ENCODE measurements at places on chromosomes 7 and 10.

- no peak for DNase-seq
Measured at GRCh38 chr10:42991442-42992098, 85.3 kb upstream of the RET start.

DNA sequence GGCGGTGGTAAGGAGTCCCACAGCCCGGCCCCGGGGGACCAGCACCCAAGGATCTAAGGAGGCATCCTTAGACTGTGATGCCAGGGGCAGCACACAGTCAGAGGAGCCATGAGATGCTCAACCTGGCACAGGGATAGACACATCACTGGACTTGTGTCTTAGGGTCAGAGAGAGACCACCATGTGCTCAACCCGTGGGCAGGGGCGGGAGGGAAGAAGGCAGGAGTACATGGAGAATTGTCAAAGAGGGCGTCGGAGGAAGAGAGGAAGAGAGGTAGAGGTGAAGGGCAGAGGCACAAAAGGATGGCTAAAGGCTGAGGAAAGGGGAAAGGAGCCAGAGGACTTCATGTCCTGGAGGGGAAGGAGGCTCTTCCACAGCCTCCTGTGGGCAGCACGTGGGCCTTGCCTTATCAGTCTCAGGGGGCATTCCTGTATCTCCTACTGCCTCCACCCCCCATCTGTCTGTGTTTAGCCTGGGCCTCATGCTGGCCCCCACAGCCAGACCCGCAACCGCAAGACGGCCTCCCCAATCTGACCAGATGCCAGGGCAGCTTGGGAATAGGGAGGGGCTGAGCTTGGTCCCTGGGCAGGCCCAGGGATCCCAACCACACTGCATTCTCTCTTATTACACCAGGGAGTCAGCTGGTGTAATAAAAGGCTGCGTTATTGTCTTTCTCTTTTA lies 2.2 kb downstream of the ADCY1 start:
- DNase-seq: no peak

DNA sequence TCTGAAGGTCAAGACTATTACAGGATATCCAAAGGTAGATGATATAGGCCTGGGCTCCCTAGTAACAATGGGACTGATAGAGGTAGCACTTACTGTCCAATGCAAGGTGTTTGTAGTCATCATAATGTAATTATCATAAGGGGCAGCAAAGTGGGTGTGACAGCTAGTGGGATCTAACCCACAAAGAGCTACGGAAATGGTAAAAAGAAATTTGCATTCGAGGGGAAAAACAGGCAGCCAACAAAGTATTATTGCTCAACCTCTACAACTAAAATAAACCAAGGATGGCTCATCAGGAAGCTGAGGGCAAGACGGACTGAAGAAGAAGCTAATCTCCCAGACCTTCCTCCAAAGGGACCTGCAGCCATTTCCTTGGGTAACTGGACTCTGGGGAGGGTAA lies 211.0 kb downstream of the WDR11 start:
- no peak for DNase-seq

GRCh38 chr7:9921326-9921725 lies 1052.3 kb upstream of the PHF14 start:
- no peak for DNase-seq

GRCh38 chr10:95445223-95445836 lies 115.8 kb downstream of the SORBS1 start:
- DNase-seq: no peak

- DNase-seq: no peak
Measured at GRCh38 chr7:51456-52068, 140.8 kb upstream of the FAM20C start.

DNA sequence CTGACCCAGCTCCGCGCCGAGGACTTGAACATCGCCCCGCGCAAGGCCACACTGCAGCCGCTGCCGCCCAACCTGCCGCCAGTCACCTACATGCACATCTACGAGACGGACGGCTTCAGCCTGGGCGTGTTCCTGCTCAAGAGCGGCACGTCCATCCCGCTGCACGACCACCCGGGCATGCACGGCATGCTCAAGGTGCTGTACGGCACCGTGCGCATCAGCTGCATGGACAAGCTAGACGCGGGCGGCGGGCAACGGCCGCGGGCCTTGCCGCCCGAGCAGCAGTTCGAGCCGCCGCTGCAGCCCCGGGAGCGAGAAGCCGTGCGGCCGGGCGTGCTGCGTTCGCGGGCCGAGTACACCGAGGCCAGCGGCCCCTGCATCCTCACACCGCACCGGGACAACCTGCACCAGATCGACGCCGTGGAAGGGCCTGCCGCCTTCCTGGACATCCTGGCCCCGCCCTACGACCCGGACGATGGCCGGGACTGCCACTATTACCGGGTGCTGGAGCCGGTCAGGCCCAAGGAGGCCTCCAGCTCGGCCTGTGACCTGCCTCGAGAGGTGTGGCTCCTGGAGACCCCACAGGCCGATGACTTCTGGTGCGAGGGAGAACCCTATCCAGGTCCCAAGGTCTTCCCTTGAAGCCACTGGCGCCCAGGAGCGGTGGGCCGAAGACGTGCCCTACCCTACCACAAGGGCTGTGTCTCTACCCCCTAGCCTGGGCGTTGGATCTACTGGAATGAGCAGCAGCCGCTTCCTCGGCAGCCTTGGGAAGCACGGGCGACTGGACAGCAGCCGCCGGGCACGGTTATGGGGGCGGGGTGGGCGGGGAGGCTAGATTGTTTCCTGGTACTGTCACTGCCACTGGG lies 945 bp downstream of the ADO start:
- peak; percentile 12 for DNase-seq

DNA sequence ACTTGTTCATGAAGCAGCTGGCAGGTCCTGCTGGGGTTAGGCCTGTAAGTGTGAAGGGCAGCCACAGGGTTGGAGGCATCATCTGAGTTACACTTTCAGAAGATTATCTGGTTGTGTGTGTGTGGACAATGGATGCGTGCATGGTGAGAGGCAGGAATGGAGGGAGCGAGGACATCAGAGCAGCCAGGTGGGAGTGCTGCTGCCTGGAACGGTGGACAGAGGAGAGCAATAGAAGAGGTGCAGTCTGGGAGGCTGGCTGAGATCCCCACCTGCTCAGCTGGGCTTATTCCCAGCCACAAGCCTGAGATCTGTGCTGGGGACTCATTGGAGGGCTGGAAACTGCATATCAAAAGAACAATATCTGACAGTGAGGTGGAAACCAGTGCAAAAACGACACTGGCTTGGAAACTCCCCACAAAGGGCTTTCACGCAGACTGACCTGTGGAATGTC lies 17.9 kb downstream of the ZNF488 start:
- DNase-seq: no peak

- DNase-seq: no peak
Measured at GRCh38 chr7:159035571-159036073, 109.0 kb downstream of the VIPR2 start.

DNA sequence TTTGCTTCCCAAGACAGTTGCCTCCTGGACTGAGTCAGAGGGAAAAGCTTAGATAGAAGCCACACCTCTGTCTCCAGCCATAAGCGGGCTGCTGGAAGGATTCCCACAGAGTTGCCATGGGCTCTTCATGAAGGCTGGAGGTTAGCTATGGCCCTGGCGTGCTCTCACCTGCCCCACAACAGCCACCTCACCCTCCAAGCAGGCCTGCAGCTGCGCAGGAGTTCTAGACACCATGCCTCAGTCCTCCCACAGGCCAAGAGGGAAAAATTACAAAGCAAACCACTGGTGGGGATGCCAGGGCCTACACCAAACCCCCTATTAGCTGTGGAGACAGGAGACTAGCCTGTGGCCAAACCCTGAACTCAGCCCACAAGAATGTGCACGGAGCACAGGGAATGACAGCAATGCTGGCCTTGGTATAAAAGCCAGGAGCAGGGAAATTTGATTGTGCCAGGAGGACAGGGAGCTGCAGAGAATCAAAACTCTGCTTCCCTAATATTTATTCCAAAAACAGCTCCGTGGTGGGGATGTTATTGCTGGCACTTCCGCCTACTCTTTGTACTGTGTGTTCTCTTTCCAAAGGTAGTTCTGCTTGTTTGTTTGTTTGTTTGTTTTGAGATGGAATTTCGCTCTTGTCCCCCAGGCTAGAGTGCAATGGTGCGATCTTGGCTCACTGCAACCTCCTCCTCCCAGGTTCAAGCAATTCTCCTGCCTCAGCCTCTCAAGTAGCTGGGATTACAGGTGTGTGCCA lies 60.3 kb upstream of the STK17A start:
- DNase-seq: no peak
